ENCODE measurements at places on chromosomes 4 and X.

- DNase-seq = no peak
These were observed 148.6 kb downstream of the NR3C2 start for GRCh38 chr4:148293571-148293970.

GRCh38 chrX:47430925-47431324 lies 52.1 kb downstream of the ZNF41 start:
- no peak for DNase-seq

GRCh38 chr4:119165767-119166166 lies 30.1 kb downstream of the MYOZ2 start:
- no peak for DNase-seq

- no peak for DNase-seq
These were observed 56.7 kb downstream of the ANK2 start for GRCh38 chr4:113106108-113106507.

DNA sequence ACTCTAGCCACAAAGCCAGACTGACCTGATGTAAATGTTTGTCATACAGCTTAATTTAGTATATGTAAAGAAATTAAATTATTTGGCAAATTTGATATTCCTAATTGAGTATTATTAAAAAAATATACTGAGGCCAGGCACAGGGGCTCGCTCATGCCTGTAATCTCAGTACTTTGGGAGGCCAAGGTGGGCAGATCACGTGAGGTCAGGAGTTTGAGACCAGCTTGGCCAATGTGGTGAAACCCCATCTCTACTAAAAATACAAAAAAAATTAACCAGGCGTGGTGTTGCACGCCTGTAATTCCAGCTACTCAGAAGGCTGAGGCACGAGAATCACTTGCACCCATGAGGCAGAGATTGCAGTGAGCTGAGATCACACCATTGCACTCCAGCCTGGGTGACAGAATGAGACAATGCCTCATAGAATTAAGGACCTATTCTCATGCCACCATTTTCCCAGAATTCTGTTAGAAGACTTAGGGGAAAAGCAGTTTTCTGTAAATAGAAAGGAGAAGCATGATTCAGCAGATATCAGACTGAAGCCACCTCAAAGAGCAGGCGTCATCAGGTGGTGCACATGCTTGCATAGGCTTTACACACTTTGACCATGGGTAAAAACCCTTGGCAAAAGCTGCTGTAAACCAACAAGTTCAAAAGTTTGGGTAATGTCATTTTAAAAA lies 6.1 kb downstream of the UBQLN2 start:
- no peak for DNase-seq

- DNase-seq = no peak
These were observed 26.5 kb downstream of the GUCY1A1 start for GRCh38 chr4:155693015-155693663.

DNA sequence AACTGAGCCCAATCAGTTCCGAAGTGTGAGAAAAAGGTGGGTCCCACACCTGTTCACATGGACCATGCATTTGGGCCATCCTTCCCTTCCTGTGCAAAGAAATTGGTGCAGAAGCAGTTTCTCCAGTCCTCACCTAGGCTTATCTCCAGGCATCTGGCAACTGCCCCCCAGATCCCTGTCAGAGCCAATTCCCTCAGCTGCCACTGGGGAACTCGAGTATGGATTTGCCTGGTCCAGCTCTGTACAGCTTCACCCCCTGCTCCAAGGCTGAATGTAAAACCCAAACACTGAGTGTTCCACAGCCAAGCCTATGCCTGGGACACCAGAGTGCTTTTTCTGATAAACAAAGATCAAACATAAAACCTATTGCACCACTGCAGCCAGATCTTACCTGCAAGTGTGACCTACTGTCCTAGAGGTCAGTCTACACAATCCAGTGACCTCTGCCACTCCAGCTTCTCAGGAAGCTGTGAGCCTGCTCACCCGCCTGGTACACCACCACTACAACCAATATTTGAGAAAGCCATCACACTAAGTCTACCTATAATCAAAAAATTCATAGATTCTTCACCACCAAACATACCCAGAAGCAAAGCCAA lies 136.4 kb downstream of the STPG2 start:
- DNase-seq = no peak

DNA sequence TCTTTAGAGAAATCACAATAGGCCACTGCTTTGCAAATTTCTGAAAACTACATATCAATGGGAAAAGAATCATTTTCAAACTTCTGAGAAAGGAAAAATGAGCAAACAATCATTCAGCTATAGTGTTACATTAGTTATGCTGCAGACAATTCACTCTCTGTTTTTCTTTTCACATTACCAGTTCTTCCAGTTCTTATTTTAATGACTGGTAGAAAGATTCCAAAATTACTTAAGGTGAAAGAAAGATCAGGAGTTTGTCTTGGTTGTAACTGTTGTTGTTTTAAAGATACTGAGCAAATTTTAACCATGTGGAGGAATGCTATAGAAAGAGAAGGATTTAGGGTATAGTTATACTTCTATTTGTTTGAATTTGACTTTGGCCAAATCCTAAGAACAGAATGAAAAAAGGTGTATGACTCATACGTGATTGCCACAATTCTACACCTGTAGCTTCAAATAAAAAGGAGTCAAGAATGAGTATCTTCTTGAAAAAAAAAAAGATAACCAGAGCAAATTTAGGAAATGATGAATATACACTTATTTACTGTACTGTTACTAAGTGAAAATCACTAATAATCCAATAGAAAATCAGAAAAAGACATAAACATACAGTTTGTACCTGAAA lies 21.0 kb upstream of the RASGEF1B start:
- DNase-seq = no peak

DNA sequence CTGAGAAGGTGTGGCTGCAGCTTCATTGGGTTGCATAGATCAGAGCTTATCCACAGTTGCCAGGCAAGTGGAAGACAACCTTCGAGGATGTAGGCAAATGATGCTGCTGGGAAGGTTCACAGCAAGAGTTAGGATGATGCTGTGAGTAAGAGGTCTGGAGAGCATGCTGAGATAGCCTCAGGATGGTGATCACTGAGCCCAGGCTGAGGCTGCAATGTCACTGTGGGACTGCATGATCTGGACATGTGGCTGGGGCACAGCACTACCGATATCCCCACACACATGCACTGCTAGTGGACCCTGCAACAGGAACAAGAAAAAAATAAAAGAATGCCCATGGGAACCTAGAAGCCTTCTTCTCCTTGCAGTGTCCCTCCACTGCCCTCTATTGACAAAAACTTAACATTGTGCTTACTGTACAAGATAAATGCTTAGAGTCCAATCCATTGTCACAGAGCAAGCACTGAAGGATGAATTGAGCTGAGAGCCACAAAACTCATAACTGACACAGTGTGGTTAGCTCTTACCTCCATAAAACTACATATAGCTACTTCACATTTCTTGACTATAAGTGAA lies 105.6 kb downstream of the CNKSR2 start:
- no peak for DNase-seq

Data from stimulated activated CD8-positive, alpha-beta memory T cell treated with anti-CD3 and anti-CD28 coated beads, Interleukin-2, amount 100 ng/mL, for 48 hours (primary cell).